Astrocyte (in vitro differentiated cells and primary cell): ENCODE measurements at places on chromosomes 16 and 17. TPM values are rescaled to one million over a fixed set of nuclear protein-coding genes. Genes with fewer than 3 reads are reported as not detected.

DNA sequence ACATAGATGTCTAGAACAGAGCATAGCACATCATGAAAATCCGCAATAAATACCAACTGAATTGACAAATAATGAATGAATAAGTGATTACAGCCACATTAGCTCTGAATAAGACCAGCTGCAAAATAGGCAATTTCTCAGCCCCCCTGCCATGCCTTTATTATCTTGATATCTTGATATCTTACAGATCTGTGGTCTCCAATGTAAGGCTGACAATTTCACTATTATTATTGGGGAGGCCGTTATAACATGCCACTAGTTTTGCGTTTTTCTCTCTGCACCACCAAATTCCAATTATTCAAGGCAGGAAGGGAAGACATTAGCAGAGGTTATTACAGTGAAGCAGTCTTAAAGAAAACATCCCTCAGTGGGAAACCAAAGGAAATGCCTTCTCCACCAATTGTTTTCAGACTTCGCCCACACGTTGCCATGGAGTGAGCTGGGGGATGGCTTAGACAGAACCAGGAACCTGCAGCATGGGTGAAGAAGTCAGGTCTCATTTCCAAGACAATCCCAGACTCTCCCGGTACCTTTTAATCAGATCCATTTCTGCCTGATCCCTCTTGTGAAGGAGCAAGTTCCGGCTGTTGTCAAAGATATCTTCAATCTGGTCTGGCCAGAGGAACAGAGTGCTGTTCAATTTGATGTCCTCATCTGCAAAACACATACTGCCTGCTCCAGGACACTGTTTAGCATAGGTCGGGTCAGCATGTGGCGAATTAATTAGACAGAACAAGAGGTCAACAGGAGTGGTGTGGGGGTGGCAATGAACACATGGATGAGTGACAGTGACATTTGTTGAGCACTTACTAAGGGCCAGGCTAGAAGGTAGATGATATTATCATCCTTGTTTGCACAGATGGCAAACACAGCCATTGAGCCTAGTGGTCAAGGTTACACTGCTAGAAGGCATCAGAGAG lies 46.4 kb downstream of the DNAH3 start:
- peak; percentile 86 for DNase-seq

Gene KARS1
- 150 and 155 TPM in 2 replicates for total RNA-seq

Gene SLC6A2
- total RNA-seq, result not detected in 2 replicates

Gene PLLP
- total RNA-seq, result 0.14 and 0.93 TPM in 2 replicates

GRCh38 chr16:67477960-67478554 lies 2.9 kb downstream of the ATP6V0D1 start:
- no peak for DNase-seq

DNA sequence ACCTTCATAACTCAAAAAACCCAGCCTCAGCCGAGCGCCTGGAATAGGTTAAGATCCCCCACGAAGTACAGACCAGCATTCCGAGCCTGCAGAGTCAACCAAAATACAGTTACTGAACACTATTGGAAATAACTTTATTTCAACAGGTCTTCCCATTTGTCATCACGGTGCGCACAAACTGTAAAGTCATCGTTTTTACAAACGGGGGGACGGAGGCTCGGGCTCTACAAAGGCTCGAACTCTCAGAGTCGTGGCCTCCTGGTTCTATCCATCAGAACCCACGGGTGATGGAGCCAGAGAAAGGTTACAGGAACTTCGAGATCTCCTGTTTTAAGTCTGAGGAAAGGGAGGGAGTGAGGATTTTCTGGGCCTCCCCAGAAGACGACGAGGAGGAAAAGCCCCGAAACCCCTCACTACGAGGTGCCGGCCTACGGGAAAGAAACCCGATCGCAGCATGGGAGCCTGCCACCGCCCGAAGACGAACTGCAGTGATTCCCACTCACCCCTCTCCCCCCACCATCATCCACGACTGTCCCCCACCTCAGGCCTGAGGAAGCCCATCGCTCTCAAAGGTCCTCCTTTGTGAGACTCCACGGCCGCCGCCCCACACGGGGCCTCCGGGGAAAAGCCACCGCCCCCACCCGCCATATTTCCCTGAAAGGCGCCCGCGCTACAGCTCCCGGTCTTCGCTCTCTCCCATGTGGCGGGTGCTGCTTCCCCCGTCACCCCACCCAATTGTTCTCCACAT lies 917 bp downstream of the YWHAE start:
- DNase-seq, result no peak

GRCh38 chr17:67578142-67578457 lies 139.6 kb upstream of the NOL11 start:
- DNase-seq, result no peak

- DNase-seq, result no peak
These were observed 229.9 kb downstream of the MSI2 start for GRCh38 chr17:57485916-57486881.

DNA sequence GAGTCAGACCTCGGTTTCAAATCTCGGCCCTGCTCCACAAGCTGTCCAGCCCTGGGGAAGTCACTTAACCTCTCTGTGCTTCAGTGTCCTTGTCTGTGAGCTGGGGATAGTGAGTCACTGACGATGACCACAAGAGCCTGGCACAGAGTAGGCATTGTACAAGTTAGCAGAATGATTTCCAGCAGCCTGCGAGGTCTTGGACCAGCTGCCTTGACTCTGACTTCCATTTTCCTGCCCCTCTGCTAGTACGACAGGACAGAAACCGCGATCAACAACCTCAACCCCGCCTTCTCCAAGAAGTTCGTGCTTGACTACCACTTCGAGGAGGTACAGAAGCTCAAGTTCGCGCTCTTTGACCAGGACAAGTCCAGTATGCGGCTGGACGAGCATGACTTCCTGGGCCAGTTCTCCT lies 20.7 kb downstream of the CPNE2 start:
- DNase-seq, result peak; percentile 69

GRCh38 chr16:83305092-83305491 lies 502.7 kb upstream of the HSBP1 start:
- peak; percentile 71 for DNase-seq

Gene WDR59
- 54.7 and 63.8 TPM in 2 replicates for total RNA-seq

Gene TNFSF13
- 0.43 and 0.93 TPM in 2 replicates for total RNA-seq

Gene ALOX12B
- not detected in 2 replicates for total RNA-seq

DNA sequence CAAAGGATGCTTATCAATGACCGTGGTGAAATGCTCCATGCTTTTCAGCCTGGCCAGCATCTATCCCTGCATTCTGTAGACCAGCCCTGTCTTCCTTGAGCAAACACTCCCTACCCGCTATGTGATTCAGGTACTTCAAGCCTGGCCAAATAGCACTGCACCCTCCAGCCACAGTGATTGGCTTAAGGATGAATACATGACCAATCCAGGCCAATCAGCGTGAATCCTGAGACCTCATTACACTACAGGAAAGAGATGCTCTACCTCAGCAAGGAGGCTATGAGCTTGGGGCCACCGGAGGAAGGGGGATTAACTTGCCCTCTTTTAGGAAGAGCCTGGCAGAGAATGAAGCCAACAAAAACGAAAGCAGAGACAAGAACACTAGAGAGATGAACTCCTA lies 162.5 kb downstream of the ZNF423 start:
- DNase-seq, result no peak

- DNase-seq, result peak; percentile 99
These were observed 155.7 kb downstream of the SOCS1 start for GRCh38 chr16:11100239-11100750.

GRCh38 chr17:16980813-16981731 lies 9.2 kb upstream of the TNFRSF13B start:
- DNase-seq, result no peak

Gene TP53TG3F
- total RNA-seq, result not detected in 2 replicates

Gene ADGRG3
- not detected in 2 replicates for total RNA-seq

GRCh38 chr16:50741225-50741780 lies 583 bp upstream of the CYLD start:
- no peak for DNase-seq

DNA sequence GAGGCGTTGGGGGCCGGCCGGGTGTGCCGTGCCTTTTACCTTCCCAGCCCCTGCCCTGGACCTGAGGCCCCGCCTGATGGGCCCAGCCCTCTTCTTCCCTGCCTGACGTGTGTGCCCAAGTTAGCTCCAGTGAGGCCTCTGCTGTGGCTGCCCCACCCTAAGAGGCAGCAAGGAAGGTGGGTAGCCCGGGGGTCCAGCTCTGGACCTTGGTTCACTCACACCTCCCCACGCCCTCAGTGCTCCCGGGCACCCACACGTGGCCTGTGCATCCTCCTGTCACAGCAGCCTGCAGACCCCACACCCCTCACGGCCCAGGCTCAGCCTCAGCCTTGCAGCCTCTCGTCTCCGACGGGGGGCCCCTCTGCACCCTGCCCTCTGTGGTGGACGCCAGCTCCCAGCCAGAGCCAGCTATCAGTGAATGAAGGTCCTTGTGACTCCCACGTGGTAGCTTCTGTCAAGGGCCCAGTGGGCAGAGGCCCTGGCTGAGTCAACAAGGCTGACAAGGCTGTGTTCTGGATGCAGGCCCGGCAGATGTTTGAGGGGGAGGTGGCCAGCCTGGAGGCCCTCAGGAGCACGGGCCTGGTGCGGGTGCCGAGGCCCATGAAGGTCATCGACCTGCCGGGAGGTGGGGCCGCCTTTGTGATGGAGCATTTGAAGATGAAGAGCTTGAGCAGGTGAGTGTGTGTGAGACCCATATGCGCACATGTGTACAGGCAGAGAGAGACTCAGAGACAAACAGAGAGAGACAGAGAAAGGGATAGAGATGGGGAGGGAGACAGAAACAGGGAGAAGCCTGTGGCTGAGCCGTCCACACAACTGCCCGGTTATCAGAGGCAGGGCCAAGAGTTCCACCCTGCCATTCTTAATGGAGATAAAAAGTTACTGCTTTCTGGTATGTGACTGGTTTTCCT lies 2.8 kb downstream of the FN3K start:
- no peak for DNase-seq

DNA sequence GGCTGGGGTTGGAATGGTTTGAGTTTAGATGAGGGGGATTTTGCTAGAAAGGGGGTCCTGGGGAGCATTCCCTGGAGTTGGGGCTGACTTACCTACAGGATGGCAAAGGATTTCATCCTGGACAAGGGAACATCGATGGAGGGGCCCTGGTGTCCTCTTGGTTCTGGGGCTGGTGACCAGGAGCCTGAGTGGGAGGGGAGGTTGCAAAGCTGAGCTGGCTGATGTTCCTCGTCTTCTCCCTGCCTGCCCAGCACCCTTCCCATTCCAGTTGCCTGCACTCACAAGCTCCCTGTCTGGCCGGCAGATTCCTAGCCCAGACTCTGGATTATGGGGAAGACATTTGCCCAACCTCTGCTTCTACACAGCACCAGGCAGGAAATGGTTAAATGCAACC lies 37.2 kb downstream of the ITGAE start:
- peak; percentile 4 for DNase-seq

DNA sequence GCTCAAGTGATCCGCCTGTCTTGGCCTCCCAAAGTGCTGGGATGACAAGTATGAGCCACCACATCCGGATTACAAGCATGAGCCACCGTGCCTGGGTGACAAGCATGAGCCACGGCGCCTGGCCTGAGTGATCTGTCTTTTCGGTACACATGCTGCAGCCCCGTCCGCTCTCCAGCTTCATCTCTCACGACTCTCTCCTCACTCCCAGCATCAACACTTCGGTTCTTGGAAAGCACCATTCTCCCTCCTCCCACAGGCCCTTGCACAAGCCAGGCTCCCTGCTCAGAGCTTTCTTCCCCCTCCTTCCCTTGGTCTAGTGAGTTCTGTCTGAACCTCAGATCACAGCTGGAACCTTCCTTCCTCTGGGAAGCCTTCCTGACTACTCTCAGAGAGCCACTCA lies 6.5 kb upstream of the NCBP3 start:
- DNase-seq, result no peak

DNA sequence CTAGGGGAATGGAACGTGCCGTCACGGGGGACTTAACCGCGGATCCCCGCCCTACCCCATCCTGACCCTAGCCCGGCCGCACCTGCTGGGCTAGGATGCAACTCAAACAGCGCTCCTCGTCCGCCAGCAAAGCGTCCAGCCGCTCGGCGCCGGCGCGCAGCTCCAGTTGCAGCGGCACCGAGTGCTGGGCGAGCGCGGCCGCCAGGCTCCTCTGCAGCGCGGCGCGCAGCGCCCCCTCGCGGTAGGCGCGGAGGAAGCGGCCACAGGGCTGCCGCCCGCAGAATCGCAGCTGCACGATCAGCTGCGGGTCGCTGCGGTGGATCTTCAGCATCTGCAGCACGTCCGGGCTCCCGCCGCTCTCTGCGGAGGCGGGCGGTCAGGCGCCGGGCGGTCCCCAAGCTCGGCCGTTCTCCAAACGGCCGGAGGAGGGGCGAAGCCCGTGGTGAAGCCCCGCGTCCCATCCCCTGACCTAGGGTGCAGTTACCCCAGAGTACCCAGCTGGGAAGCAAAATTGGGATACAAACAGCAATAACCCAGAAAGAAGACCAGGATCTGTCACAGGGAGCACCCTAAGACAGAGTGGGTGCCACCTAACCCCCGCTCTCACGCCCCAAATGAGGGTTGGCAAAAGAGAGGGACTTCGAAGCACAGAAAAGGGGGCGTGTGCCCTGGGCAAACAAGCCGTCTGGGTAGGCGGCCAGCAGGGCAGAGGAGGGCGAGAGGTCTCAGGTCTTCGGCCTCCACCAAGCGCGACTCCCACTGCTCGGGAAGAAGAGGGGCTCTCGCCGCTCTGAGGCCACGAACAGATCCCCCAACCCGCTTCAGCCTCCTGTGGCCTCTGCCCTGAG lies 4.2 kb downstream of the TRADD start:
- DNase-seq, result no peak

Gene TLCD2
- total RNA-seq, result 5.9 and 6.0 TPM in 2 replicates

DNA sequence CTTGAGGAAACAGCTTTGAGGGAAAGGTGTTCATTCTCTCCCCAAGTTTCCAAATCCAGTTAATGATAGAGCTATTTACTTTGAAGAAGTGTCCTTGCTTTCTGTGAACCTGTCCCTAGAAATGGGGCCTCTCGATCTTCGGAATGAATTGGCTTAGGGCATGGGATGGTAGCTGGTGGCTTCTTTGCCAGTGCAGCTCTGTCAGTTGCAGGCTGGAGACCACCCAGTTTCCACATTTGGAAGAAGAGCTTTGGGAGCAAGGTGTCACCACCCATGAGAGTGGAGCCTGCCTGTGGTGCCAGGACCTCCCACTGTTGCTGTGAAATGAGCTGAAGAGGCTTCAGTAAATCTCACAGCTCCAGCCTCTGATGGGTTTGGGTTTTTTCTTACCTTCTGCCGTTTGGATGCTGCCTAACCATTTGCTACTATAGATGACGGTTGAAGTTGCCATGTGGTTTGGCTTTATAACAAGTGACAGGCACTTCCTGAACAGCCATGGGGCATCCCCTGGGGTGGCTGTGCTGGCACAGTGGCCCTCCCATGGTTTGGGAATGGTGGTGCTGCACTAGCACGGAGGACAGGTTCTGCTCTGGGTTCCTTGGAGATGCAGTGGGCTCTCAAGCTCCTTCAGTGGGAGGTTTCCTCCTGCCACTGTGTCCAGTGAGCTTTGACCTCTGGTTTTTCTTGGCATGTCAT lies 19.5 kb upstream of the SLC5A10 start:
- no peak for DNase-seq

Gene GPR139
- not detected in 2 replicates for total RNA-seq

DNA sequence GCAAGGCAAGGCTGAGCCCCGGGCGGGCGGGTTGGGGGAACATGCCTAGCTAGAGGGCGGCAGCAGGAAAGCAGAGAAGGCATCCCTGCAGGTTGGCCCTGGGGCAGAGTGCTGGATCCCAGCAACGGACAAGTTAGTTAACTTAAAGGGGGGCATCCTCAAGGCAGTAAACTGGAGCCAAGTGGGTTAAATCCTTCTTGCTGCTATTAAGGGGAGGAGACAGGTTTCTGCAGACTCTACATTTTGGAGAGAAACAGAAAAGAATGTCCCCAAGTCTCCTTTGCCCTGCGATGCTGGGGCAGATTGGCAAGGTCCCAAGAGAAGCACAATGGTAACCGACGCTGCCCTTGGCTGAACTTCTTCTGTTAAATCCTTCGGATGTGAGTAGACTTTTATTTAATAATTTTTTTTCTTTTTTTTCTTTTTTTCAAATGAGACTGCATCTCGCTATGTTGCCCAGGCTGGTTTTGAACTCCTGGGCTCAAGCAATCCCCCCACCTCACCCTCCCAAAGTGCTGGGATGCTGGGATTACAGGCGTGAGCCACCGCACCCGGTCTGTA lies 14.0 kb downstream of the ATP5PD start:
- DNase-seq, result no peak
